GM12878 (cell line): ENCODE measurements at places on chromosomes 6 and 20. TPM values are rescaled to one million over a fixed set of nuclear protein-coding genes. Genes with fewer than 3 reads are reported as not detected.

DNA sequence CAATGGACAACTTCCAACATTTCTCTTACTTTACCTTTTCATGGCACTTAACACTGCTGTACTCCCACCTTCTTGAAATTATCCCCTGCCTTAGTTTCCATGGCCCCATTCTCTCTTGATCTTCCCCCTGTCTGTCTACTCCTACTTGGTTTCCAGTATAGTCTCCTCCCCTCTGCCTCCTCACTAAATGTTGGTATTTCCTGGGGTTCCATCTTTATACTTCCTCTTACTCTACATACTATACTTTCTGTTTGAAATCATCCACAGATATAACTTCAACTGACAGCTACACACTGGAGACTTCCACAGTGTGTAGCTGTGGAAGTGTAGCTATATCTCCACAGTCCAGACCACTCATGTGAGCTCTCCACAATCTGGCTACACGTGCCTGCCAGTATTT is 13.5 kb downstream of the ZHX3 start:
- DNase-seq, result no peak

DNA sequence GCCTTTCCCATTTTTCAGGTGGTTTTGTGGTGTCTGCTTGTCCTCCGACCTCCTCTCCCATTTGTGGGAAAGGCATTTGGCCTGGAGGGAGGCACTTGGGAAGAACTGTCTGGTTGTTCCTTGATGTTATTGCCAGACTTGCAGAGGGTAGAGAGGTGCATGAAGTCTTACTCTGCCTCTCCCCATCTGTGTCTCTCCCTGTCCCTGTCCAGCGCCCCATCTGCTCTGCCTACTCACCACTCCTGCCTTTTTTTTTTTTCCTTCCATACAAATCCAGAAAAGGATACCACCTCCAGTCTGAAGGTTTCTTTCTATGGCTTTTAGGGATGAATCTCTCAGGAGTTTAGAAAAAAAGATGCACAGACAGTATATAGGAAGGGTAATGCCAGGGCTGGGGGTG is 19.8 kb downstream of the PPARD start:
- no peak for DNase-seq

DNA sequence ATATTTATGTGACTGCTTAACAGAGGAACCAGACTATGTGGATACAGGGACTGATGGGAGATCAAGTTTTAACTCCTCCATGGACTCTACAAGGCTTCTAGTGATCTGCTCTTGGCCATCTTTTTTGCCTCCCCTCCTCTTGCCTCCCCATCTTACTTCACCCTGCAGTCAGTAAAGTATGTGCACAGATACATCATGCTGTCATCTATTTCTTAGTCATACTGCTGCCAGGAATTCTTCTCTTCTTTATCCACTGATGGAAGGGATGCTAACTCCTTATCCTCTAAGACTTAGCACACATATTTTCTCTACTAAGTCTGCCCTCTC is 27.6 kb upstream of the FAM83C start:
- DNase-seq, result no peak

DNA sequence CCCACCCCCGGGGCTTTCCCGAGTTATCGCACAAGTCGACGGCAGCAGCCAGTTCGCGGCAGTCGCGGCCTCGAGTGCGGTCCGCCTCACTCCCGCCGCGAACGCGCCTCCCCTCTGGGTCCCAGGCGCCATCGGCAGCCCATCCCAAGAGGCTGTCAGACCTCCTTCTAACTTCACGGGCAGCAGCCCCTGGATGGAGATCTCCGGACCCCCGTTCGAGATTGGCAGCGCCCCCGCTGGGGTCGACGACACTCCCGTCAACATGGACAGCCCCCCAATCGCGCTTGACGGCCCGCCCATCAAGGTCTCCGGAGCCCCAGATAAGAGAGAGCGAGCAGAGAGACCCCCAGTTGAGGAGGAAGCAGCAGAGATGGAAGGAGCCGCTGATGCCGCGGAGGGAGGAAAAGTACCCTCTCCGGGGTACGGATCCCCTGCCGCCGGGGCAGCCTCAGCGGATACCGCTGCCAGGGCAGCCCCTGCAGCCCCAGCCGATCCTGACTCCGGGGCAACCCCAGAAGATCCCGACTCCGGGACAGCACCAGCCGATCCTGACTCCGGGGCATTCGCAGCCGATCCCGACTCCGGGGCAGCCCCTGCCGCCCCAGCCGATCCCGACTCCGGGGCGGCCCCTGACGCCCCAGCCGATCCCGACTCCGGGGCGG is 1.6 kb downstream of the GNAS start:
- no peak for DNase-seq

GRCh38 chr6:3349388-3350251 is 90.9 kb downstream of the PSMG4 start:
- DNase-seq, result no peak

TCP11 gene
- not detected in 2 replicates for polyA plus RNA-seq

GMPR gene
- polyA plus RNA-seq, result 0.24 and 0.31 TPM in 2 replicates

EFCAB8 gene
- polyA plus RNA-seq, result 0.05 TPM in 1 of 2 replicates, not detected in the other

BTNL2 gene
- not detected in 2 replicates for polyA plus RNA-seq

SPEF1 gene
- not detected in 2 replicates for polyA plus RNA-seq

SOX18 gene
- polyA plus RNA-seq, result not detected in 2 replicates
